ENCODE measurements at places on chromosomes 2 and 18.

DNA sequence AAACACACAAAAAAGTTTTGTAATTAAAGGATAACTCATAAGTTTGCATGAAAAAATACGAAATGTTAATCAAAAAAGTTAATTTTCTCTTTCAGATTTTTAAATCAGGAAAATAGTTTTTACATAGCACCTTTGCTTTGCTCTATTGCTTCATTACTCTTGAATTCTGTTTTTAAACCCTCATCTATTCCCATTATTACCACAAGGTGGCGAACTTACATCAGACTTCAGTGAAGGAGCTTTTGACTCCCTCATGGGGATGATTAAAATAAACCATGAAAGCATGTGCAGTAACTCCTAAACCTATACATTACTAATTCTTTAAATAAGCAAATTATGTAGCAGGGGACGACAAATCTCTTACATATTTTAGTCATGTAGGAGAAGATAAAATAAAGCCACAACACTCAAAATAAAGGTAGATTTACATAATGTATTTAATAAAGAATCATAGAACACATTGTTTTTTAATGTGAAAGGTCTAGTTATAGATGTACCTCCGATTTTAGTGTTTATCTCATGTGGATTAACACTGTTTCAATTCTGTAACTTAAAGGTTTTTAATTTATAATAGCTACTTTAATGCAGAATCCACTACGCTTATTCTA, 105.2 kb downstream of the NETO1 start:
- peak; percentile 61 for DNase-seq

DNA sequence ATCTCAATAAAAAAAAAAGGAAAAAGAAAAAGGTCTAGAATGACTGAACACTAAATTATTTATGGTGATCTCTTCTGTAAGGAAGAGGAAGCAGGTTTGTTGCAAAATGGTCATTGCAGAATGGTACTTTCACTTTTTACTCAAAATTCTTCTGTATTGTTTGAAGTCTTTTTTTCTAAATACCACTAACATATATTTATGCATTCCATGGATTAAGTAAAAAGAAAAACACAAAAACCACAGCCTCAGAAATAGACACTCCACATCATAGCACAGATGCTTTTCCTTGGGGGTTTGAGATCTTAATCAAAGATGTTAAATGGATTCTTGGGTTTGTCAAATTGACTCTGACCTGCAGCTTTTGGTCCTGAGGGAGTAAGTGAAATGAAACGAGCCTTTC, 47.4 kb downstream of the RHOB start:
- no peak for DNase-seq

GRCh38 chr2:193783681-193784080, 1588.9 kb upstream of the TMEFF2 start:
- DNase-seq = no peak

GRCh38 chr18:77146249-77147080, 13.9 kb upstream of the MBP start:
- no peak for DNase-seq

- DNase-seq = peak; percentile 20
Measured at GRCh38 chr2:205103699-205104098, 558.4 kb downstream of the PARD3B start.

DNA sequence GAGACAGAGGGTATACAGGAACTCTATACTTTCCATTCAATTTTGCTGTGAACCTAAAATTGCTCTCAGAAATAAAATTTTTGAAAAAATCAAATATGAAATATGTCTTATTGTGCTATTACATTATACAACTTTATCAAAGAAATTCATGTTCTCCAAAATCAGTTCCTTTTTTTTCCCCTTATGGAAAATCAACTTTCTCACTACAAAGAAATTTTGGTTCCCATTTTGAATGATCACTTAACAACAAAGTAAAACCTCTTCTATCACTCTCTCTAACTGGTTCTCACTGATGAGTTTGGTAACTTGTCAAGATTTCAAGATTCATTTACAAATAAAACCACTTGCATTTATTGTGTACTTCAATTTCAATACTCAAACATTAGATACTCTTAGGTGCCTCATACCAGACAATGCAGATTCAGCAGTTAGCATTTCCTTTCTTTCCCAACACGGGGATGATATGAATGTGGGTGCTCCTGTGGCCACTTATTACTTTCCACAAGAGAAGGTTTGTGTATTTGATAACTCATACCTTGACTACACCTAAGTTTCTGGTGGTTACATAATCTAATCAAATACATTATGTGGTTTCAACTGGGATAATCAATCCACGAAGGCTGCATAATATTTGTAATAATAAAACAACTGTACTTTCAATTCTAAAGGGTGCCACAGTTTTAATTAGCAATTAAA, 6.4 kb downstream of the PSME4 start:
- DNase-seq = no peak

DNA sequence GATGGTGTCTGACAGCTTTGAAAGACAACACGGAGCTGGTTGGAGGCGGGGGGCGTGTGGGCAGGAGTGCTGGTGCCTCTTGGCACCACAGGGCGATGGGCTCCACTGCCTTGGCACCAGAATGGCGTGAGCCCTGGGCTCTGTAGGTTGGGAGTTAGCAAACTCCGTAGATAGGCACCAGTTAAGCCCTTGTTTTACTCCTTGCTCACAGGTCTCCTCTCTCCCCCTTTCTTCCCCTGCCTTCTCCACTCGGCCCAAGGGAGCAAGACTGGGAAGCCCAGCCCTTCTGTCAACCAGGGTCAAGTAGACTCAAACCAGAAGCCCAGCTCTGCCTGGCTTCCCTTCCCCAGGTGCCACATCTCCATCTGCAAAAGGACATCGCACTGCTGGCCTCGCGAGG, 281.7 kb upstream of the ID2 start:
- no peak for DNase-seq

- DNase-seq = peak; percentile 5
Measured at GRCh38 chr2:213766465-213766901, 482.2 kb downstream of the SPAG16 start.

GRCh38 chr2:214542866-214543265, 132.0 kb downstream of the VWC2L start:
- no peak for DNase-seq

DNA sequence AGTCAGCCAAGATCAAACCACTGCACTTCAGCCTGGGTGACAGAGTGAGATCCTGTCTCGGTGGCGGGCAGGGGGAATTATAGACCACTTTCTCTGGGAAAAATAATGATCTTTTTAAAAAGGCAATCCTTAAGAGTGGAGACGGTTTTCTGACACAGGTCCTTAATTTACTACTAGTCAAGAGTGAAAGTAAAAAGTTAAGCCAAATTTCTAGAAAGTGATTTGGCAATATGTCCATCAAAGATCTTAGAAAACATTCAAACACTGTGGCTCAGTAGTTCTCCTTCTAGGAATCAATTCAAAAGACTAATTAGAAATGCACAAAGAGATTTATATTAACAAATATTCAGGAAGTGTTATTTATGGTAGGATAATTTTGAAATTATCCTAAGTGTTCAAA, 148.5 kb upstream of the DNMT3A start:
- DNase-seq = no peak

GRCh38 chr2:46956981-46957531, 41.5 kb upstream of the MCFD2 start:
- DNase-seq = no peak

GRCh38 chr2:239369631-239370161, 31.1 kb downstream of the HDAC4 start:
- DNase-seq = peak; percentile 56
